ENCODE measurements at places on chromosomes 16 and 17. TPM values are rescaled to one million over a fixed set of nuclear protein-coding genes. Genes with fewer than 3 reads are reported as not detected.

The WNT3 gene
- total RNA-seq: 0.72 TPM

The TLCD2 gene
- 0.83 TPM for total RNA-seq

The EFTUD2 gene
- total RNA-seq: 178 TPM

The MAP2K3 gene
- total RNA-seq: 23.5 TPM

The RTN4RL1 gene
- total RNA-seq: under 0.01 TPM

The C16orf96 gene
- not detected for total RNA-seq

The APOBR gene
- total RNA-seq: not detected

- DNase-seq: no peak
These were observed 3.8 kb downstream of the MRPL12 start for GRCh38 chr17:81706757-81707624.

GRCh38 chr16:8867216-8867931, 1.4 kb downstream of the CARHSP1 start:
- DNase-seq: no peak

DNA sequence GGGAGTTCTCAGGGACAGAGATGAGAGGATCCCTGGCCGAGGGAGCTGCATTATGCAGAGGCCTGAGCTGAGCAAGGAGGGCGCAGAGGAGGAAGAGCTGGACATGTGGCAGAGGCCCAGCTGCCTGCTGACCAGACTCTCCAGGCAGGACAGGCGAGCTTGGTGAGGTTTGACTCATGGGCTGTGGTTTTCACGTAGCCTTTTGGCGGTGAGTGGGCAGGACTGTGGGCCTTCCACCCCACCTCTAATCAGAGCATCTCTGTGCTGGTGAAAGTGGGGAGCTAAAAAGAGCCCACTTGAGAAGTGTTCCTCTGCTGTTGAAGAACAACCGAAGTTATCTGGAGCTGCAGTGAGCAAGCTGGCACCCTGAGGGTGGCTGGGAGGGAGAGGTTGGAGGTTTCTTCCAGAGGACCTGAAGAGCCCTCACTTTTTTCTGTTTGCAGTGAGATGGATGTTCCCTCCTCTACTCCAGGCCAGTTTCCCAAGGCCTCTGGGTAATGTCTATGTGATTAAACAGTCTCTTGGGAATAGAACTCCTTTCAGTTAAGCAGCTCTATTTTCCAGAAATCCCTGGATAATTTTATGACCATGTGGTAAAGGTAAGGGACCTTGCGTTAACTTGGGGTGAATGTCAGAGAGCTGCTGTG, 11.9 kb downstream of the EPN2 start:
- peak; percentile 94 for DNase-seq

GRCh38 chr17:8109661-8110455, 8.5 kb downstream of the ALOXE3 start:
- DNase-seq: no peak

DNA sequence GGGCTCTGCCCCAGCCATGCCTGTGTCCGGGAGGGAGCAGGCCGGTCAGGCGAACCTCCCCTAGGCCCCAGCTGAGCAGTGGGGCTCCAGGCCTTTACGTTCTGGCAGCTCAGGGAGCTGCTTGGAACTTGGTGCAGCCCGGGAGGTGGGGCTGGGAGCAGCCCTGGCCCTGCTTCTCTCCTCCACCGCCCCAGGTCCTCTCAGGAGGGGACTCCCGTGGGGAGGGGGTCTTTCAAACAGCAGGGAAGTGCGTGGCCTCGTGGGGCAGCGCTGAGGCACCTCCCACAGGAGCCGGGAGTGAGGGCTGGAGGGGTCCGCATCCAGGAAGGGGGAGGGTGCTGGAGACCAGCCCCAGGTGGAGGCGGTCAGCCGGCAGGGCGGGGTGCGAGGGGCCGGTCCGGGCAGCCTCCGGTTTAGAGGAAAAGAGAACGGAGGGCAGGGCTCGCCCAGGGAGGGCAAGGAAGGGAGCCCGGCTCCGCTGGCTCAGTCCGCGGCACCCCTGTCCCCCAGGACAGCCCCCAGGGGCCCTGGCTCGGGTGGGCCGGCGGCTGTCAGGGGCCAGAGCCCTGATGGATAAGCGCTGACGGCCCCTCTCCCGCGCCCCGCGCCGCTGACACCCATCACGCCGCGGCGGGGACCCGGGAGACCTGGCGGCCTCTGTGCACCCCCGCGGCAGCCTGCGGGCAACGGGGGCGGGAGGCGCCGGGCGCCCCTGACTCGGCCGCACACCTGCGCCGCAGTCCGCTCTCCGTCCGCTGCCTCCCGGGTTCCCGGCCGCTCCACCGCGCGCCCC, 587 bp upstream of the PRR35 start:
- DNase-seq: no peak

DNA sequence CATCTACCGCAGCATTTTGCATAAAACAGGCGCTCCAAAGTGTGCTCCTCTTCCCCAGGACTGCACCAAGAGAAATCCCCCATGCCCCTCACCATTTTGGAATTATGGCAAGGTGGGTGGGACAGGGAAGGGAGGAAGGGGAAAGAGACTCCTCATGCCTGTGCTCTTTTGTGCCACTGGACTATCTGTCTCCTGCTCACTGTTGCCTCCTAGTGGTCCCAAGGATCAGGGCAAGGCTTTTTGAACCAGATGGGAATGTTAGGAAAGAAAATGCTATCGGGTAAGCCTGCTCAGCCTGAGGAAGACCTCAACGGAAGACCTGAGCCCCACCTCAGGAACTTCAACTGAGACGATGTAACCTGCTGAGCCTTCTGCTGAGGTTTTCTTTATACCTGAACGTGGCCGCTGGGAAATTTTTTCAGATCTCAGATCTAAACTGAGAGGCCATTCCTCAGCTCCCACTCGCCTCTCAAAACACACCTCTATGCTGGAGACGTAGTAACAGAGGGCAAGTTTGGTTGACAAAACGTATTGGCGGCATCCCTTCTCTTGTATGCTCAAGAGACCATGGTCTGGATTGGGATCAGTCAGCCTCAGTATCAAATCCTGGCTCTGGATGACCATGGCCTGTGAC, 58.3 kb downstream of the SPACA3 start:
- peak; percentile 48 for DNase-seq

GRCh38 chr17:77830816-77831473, 127.6 kb upstream of the TNRC6C start:
- no peak for DNase-seq

- DNase-seq: peak; percentile 93
These were observed 17.3 kb downstream of the BANP start for GRCh38 chr16:87968541-87968940.

GRCh38 chr17:4712526-4712925, 2.1 kb downstream of the ARRB2 start:
- DNase-seq: no peak

DNA sequence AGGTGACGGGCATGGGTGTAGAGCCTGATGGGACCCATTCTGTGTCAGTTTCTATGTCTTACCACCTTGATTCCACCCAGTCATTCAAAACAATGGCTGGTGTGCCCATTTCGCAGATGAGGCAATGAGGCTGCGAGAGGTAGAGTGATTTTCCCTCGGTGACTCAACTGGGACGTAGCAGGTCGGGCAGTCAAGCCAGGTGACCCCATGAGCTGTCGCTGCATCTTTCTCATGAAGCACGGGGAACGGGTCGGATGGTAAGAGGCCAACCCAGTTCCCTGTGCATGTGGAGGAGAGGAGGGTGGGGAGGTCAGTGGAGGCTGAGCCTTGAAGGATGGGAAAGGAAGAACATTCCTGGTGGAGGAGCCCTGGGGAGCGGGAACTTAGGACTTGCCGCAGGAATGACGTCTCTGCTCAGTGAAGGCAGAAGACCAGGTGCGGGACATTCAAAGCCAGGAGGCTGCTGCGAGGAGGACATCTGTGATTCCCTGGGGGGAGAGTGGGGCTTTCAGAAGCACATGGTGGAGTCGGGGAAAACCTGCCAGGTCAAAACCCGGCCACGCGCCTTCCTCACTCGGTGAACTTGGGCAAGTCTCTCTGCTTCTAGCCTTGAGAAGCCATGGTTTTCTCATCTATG, 1.1 kb downstream of the IL21R start:
- DNase-seq: no peak

GRCh38 chr16:23182679-23183542, at the start of gene SCNN1G:
TSS of gene SCNN1G (plus strand) at chr16:23182745. CDS start at chr16:23186272, 3,527 bp downstream.
- DNase-seq: no peak

DNA sequence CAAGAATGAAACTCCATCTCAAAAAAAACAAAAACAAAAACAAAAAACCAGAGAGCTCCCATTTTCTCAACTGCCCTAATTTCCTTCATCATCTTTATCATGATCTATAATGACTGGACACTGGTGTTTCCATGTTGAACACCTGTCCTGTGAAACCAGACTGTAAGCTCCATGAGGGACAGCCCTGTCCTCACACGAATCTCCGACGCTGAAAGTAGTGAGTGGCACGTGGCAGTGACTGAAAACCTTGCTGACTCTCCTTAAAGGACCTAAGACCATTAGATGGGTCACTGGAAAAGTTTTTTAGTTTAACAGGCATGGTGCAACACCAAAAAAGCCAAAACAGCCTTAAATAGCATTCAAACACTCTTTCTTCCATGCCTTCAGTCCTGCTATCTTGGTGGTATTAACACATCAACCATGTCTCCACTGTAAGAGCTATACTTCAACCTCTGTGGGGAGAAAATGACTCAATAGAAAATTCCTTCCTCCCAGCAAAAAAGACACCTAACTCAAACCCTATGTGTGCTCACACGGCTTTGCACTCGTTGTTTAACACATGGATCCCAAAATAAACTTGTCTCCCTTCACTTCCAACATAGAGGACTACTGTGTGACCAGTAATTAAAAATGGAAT, 8.3 kb downstream of the AXIN2 start:
- DNase-seq: peak; percentile 74

- no peak for DNase-seq
These were observed 47.9 kb downstream of the GINS3 start for GRCh38 chr16:58440131-58440530.

GRCh38 chr17:32780721-32781120, 96.2 kb downstream of the MYO1D start:
- DNase-seq: no peak

DNA sequence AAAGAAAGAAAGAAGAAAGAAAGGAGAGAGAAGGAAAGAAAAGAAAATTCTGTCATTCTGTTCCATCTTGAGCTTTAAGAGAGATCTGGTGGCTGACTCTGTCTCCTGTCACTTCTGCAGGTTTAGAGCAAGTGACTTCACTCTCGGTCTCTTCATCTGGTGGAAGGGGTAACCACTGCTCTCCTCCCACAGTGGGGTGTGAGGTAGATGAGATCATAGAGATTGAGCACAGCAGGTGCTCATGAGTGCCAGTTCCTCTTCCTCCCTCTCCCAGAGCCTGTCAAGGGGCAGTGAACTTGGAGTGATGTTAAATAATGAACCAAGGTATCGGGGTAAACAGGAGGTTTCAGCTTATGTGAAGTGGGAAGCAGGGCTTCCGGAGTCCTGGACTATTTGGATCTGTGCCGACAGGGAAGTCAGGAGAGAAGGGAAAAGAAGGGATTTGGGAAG, 47.7 kb downstream of the BEAN1 start:
- no peak for DNase-seq

GRCh38 chr16:10738231-10739077, 5.2 kb upstream of the NUBP1 start:
- peak; percentile 78 for DNase-seq

DNA sequence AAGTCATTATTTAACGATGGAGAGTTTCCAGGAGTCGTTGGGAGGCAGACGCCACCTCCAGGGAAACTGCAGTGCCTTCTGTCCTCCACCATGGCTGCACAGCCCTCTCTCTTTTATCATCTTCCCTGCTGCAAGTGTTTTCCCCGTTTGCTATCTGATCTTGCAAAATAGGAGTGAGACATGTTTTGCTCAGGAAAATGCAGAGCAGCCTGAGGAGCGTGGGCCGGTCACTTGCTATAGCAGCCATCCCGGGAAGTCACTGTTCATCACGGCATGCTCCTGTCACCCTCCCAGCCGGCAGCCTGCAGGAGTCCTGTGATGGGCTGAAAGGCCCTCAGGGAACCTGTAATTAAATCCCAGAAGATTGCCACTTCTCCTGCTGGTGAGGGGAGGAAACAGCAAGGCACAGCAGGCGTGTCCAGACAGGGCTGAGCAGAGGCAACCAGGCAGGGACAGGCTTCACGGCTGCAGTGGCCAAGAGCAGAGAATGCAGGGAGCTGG, 143.1 kb downstream of the GSG1L start:
- DNase-seq: no peak

- DNase-seq: no peak
These were observed 27.9 kb downstream of the MBTPS1 start for GRCh38 chr16:84088695-84089395.

DNA sequence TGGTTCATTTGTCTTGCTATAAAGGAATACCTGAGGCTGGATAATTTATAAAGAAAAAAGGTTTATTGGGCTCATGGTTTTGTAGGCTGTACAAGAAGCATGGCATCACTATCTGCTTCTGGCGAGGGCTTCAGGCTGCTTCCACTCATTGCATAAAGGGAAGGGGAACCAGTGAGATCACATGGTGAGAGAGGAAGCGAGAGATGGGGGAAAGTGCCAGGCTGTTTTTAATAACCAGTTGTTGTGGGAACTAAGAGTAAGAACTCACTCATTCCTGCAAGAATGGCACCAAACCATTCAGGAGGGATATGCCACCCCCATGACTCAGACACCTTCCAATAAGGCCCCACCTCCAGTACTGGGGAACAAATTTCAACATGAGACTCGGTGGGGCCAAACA, 24.3 kb downstream of the SPECC1 start:
- DNase-seq: no peak

DNA sequence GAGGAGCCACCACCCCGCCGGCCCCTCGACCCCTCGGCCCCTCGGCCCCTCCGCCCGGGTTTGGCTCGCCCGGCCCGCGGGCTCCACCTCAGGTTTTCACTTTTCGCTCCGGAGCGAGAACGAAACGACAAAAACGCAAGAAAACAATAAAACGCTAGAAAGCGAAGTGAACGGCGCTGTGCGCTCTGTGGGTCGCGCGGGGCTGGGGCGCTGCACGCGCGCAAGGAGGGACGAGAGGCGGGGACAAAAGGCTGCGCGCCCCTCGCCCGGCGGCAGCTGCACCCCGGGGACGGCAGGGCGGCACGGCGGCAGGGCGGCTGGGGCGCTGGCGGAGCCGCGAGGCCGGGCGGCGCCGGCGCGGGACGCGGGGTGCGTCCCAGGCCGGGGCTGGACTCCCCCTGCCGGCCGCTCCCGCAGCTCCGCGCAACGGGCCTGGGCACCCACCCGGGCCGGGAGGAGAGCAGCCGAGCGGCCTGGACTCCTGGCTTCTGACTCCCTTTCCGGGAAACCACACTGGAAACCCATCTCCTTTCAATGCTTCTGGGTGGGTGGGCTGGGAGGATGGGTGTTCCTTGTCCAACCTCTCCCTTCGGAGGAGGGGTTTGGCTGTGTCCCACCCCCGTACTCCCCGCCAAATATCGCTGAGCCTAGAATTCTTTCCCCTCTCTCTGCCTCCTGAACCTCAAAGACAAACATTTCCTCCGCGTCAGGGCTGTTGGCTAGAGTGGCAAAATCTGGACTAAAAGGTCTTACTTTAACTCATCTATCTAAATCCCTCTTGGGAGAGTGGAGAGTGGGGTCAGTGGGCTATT, 9.9 kb downstream of the TBX2 start:
- peak; percentile 78 for DNase-seq

All from IMR-90 (cell line).